ENCODE measurements at places on chromosomes 5 and 9. TPM values are rescaled to one million over a fixed set of nuclear protein-coding genes. Genes with fewer than 3 reads are reported as not detected.

OLFML2A gene
- 56.7 TPM for total RNA-seq

PCDHAC2 gene
- total RNA-seq = 13.8 TPM

C9 gene
- 0.43 TPM for total RNA-seq

DPYSL3 gene
- total RNA-seq = 67.6 TPM

PRDM9 gene
- total RNA-seq = not detected

ARHGEF39 gene
- 1.3 TPM for total RNA-seq

CCL21 gene
- total RNA-seq = 473 TPM

CKMT2 gene
- total RNA-seq = 1.7 TPM

IFNK gene
- total RNA-seq = not detected

ZDHHC11B gene
- total RNA-seq = 44.4 TPM

GABRB2 gene
- total RNA-seq = 6.8 TPM

HMCN2 gene
- 4.7 TPM for total RNA-seq
